ENCODE measurements at places on chromosomes 5 and 9.

DNA sequence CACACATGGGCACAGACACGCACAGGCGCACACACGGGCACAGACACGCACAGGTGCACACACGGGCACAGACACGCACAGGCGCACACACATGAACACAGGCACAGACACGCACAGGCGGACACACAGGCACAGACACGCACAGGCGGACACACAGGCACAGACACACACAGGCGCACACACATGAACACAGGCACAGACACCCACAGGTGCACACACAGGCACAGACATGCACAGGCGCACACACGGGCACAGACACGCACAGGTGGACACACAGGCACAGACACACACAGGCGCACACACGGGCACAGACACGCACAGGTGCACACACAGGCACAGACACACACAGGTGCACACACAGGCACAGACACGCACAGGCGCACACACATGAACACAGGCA, 312.8 kb upstream of the IRX1 start:
- DNase-seq: no peak

DNA sequence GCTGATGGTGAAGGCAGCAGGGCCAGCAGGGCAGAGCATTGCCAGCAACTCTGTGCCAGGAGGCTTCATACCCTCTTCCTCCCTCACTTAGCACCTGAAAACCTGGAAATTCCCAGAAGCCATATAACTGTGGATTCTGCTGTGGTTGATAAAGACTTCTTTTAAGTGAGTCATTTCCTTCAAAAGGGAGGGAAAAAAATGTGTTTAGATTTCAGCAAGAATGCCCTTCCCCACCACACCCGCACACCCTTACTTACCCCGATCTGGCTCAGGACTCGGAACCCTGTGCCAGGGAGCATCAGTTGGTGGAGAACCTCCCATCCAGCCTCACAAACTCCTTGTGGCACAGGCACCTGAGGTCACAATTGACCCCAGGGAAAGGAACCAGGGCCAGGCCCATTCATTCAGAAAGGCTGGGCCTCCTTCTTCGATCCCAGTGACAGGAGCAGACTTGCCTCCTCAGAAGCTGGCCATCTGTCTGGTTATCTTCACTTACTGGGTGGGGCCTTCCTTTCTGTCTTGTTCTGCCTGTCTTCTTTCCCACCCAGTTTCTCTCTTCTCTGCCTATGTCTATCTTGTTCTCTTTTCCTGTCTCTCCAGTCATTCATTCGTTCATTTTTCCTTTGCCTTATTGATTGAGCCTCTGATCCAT, 62.6 kb downstream of the PLAC8L1 start:
- no peak for DNase-seq

DNA sequence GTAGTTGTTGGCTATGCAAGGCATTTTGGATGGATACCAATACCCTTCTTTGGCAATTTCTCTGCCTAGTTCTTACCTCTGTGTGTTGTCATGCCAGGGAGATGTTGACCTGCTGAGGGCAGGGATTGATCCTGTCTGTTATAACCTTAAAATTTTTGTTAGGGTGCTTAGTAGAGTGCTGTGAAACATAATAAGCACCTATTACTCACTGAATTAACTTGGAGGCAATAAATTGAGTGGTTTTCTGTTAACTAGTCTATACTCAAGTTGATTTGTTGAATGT, 177.2 kb downstream of the ARHGAP26 start:
- no peak for DNase-seq

DNA sequence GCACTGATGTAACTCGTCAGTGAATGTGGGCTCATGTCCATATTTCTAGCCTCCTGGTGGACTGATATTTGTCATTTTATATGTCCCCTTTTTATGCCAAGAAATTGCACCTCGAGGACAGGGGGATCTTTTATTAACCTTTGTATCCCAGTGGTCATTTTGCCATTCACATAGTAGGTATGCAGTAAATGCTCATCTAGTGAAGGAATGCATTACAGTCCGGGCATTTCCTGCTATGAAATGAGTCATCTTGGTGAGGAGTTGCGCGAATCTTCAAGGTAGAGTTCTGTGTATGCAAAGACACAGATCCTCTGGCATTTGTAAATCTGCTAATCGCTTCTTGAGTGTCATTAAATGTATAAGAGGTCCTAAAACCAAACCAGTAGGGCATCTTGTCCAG, 755.5 kb upstream of the ADAMTS16 start:
- DNase-seq: no peak

DNA sequence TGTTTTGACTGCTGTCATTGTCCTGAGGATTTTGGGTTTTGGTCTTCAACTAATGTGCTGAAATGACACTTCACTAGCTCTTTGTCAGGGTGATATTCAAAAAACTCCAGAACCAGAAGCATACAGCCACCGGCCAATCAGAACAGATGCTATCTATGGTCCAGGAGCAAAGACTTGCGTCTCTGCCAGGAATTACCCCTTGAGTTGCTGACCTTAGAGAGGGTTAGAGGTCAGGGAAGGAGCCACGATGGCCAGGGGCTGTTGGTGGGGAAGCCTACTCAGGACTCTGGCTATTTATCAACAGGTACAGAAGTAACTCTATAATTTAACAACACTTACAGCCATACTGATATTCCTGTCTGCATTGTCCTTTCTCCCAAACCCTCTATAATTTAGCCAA, 356.8 kb downstream of the EFNA5 start:
- no peak for DNase-seq

DNA sequence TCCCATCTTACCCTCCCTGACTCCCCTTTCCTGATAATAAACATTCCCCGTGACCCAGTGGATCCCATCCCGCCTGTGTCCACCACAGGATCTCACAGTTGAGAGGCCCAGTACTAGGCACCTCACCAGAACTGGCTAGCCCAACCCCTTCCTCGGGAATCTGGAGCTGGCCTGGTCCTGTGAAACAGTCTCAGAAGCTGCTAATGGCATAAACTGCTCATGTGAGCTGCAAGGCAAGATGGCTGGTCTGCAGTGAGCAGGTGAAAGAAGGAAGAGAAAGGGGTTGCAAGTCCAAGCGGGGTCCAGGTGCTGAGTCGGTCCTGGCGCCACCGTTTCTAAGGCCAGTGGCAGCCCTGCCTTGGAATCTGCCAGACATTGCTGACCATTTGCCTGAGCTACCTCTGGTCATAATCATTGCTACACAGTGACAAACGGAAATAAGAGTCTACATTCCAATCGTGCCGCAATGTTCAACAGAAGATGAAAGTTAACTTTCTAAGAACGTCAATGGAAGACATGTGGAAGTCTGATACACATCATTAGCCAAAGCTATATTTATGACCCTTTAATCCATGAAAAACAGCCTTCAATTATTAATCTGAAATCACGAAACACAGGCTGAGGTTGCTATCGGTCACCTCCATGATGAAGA, 33.7 kb downstream of the DNAH5 start:
- DNase-seq: no peak

DNA sequence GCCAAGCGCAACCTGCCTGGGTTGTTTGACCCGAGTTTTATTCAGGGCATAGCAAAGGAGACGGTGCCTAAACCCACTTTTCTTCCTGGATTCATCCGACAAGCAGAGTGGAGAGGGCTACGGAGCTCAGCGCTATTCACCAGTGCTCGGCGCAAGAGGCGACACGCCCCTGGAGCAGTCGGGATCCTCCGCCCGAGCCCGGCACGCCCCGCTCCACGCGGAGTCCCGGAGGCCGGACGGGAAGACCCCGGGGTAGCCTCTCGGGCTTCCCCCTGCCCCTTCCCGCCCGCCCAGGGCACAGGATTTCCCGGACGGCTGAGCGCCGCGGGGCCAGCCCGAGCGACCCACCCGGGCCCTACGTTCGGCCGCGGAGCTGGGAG, 427 bp downstream of the SERINC5 start:
- no peak for DNase-seq

DNA sequence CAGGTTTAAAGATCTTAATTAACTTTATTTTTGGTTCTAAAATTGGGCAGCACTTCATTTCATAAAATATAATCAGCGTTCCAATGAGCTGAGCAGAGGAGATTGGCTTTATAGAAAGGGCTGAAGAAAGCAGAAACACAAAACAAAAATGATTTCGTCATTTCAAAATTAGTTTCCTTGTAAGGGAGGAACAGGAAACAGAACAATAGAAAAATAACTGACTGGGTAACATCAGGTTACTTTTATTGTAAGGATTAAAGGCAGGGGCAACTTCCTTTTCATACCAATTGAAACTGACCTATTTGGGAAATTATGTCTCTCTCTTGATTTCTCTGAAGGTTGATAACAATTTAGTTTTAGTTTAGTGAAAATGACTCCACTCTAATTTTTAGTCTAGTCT, 157.1 kb downstream of the ATP10B start:
- no peak for DNase-seq

- no peak for DNase-seq
Measured at GRCh38 chr9:116000748-116001329, 152.8 kb upstream of the PAPPA start.

DNA sequence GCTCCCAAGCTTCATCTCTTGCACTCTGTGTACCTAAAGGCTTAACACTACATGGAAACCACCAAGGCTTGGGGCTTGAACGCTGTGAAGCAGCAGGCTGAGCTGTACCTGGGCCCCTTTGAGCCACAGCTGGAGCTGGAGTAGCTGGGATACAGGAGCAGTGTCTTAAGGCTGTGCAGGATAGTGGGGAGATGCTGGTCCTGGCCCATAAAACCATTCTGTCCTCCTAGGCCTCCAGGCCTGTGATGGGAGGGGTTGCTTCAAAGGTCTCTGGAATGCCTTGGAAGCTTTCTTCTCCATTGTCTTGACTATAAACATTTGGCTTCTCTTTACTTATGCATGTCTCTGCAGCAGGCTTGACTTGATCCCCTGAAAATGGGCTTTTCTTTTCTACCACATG, 42.3 kb upstream of the DAPK1 start:
- DNase-seq: no peak

GRCh38 chr5:1641560-1642166, 117.9 kb upstream of the LPCAT1 start:
- peak; percentile 52 for DNase-seq

- DNase-seq: no peak
Measured at GRCh38 chr5:41795125-41795524, 75.1 kb downstream of the OXCT1 start.

All from stimulated activated CD8-positive, alpha-beta memory T cell treated with anti-CD3 and anti-CD28 coated beads, Interleukin-15, amount 100 ng/mL, for 1 hour (primary cell).